ENCODE measurements at places on chromosomes 12 and 14.

- no peak for DNase-seq
These were observed 6.0 kb downstream of the LTB4R start for GRCh38 chr14:24317141-24317928.

GRCh38 chr12:92300777-92301176 lies 155.1 kb upstream of the BTG1 start:
- DNase-seq = no peak

- no peak for DNase-seq
These were observed 22.3 kb downstream of the FAM234B start for GRCh38 chr12:13066459-13066858.

DNA sequence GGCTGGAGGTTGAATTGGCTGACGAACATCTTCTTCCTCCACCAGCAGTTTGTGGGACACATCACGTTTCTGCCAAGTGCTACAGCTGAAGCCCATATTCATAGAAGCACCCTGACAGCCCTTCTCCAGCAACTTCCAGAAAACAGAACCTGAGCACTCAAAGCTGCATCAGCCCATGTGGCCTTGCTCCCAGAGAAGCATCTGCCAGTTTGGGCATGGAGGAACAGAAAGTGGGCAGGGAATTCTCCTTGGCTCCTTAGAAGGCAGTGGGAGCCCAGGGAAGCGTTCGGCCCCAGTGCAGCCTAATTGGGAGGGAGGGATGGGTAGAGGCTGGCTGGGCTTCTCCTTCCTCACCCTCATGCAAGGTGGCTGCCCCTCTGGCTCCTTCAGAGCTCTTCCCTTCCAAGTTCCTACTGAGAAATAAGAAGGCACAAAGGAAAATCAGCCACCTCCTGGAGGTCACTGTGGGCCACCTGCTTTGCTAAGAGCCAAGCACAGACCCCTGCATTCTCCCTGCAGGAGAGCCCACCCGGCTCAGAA lies 4.1 kb upstream of the NGB start:
- DNase-seq = no peak

GRCh38 chr12:71958457-71958856 lies 19.8 kb downstream of the TPH2 start:
- DNase-seq = no peak

GRCh38 chr14:24398653-24399446 lies at the start of gene NYNRIN:
Gene NYNRIN, plus strand, starts transcription at chr14:24399003. Its CDS starts 244 bp downstream, at chr14:24399247.
- DNase-seq = no peak

DNA sequence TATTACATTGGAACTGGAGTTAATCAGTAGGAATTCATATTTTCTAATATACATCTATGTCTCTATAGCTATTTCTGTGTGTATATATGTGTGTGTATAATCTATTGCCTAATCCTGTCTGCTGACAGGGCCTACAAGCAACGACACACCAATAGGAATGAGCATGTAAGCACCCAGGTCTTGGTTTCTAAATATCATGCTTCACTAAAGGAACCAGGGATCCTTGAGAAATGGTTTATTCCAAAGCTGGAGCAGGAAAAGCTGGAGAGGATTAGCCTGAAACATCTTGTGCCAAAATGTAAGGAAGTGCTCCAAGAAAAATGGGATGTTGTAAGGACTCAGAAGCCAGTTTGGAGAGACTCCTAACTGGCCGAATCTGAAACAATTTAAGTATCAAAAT lies 29.3 kb upstream of the LGALS3 start:
- no peak for DNase-seq

GRCh38 chr12:116881325-116881876 lies at the start of gene HRK:
Gene HRK, minus strand, starts transcription at chr12:116881441. Its CDS starts 134 bp downstream, at chr12:116881307.
- DNase-seq = no peak

- DNase-seq = no peak
These were observed 56.2 kb downstream of the CRADD start for GRCh38 chr12:93733358-93733757.

DNA sequence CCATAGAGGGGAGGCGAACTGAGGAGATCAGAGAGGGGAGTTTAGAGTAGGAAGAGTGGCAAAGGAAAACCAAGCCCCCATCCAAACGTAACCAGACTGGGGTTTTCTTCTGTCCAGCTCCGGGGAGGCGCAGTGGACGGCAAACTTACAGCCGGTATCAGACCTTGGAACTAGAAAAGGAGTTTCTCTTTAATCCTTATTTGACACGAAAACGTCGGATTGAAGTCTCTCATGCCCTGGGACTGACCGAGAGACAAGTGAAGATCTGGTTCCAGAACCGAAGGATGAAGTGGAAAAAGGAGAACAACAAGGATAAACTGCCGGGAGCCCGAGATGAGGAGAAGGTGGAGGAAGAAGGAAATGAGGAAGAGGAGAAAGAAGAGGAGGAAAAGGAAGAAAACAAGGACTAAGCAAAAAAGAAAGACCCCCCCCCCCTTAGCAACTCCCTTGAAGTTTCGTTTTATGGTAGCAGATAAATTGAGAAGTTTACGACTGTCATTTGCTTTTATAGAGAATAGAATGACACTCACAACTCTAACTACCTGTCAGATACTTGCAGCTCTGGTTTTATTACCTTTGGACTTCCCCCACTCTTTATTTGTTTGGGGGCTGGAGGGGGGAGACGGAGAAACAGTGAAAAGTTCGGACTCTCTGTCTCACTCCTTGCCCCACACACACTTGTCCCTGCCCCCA lies 2.3 kb downstream of the HOXC8 start:
- no peak for DNase-seq

DNA sequence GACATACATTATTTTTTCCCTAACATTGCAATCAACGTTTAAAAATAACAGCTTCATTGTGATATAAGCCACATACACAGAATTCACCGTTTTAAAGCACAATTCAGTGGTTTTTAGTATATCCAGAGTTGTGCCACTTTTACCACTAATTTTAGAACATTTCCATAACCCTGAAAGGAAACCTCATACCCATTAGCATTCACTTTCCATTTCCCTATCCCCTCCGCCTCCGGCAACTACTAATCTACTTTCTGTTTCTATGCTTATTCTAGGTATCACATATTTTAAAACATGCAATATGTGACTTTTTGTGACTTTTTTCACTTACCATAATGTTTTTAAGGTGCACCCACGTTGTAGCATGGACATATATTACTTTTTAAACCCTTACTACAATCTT lies 55.6 kb upstream of the ISM2 start:
- no peak for DNase-seq

GRCh38 chr12:24201258-24201970 lies 251.9 kb upstream of the SOX5 start:
- no peak for DNase-seq

DNA sequence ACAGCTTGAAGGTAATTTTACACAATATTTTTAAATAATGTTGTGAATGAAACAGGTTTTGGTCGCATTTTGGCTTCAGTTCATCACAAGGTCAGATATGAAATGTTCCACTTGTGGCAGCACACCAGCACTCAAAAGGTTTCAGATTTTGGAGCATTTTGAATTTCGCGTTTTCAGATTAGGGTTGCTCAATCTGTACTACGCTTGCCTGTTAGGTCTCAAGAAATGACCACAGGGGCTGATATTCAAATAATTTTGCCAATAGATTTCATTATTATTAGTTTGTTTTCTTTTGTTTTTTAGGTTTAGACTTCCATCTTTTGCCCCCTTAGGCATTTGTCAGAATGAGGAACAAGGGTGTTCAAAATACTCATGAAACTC lies 29.8 kb downstream of the DICER1 start:
- no peak for DNase-seq

- no peak for DNase-seq
These were observed 11.1 kb upstream of the ETV6 start for GRCh38 chr12:11638315-11638916.

- DNase-seq = no peak
These were observed 40.6 kb upstream of the RBM19 start for GRCh38 chr12:114006482-114007425.

DNA sequence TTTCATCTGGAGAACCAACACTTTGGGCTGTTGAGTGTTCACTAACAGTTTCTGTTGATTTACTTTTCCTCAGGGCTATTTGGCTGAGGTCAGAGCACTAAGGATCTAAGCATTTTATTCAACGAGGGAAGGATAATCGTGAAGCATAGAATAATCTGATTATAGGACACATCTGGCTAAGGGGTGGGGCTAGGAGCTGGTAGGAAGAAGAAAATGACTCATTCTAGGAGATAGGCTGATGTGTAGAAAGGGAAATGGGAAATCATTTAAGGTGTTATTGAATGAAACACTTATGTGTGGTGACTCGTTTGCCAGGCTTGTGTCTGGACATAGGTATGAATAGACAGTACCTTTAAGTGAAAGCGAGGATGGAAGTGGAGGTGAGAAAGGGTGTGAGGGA lies 167.2 kb downstream of the ETNK1 start:
- DNase-seq = no peak

DNA sequence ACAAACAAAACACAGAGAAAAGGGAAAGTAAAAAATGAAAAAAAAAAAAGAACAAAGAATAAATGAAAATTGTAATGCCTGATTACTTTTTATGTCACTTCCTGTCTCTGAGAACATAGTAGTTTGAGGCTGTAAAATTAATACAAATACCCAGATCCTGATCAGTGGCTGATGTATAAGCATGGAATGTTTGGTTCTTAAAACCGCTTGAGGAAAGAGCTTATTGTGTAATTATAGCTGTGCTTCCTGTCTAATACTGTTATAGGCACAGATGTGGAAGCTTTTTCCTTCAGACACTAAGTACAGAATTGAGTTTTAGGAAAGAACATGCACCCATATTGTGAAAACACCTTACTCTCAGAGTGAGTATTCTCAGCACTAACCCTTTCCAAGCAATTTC lies 86.9 kb downstream of the AVPR1A start:
- DNase-seq = peak; percentile 65

- DNase-seq = no peak
These were observed 628 bp downstream of the SNRPF start for GRCh38 chr12:95859344-95859816.

DNA sequence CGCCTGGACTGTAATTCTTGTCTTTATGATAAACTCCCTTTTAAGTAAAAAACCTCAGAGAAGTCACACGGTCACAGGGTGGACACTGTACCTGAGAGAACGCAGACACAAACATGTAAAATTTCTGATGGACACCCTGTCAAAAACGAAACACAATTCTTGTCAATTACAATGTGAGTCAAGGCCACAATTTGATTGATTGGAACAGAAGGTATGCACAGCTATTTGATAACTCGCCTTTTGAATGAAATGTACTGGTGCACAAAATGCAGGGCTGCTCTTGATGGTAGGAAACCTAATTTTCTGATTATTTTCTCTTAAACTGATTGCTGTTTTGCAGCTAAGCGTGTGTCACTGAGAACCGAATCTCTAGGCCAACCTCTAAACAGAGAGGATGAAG lies 9.2 kb downstream of the DNAH10 start:
- no peak for DNase-seq

GRCh38 chr14:51650716-51651387 lies 858 bp upstream of the FRMD6 start:
- DNase-seq = peak; percentile 28

DNA sequence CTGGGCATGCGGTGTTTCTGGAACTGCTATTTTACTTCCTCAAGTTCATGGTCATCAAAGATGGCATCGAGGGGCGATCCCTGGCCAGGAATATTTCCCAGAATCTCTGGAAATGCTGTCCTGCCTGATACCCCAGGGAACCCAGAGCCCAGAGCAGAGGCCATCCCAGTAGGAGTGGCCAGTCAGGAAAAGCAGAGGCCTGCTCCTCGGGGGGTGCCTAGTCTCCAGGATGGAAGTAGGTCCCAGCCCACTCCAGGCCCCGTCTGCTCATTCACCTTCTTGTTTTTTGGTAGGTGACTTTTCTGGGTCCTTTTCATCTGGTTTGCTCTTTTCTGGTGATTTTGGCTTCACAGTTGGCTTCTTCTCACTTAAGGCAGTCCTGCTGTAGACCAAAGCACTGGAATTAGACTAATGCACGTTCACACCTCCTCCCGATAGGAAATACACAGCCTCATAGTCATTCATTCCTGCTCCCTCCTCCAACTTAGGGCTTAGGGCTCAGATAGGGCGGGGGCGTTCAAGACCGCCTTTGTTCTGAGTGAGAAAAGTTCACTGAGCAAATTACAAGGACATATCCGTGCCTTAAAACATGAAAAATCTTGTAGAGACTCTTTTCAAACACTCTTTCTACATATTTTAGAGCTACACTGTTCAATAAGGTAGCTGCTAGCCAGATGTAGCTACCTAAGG lies 51.1 kb downstream of the TRAFD1 start:
- DNase-seq = no peak

DNA sequence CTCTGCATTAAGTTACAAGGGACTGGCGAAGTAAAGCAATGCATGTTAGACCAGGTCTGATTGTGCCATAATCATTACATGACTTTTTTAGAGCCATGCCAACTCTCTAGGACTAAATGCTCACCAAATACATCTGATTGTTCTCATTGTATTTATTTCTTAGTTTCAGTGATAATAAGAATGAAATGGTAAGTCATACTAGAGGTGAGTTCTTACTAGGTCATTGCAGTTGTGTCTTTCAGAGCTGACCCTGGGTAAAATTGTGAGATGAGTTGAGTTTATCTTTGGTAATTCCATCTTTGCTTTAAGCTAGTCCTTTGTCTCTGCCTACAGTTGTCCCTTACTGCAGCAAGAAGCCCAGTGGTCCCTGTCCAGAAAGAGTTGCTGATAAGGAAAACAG lies 73.2 kb downstream of the PRKCH start:
- DNase-seq = no peak

- DNase-seq = no peak
These were observed 29.7 kb downstream of the PRPF40B start for GRCh38 chr12:49652921-49653520.
